Activated CD4-positive, alpha-beta T cell treated with anti-CD3 and anti-CD28 coated beads, Interleukin-2, amount 50 U/mL, for 4 hours (primary cell): ENCODE measurements at places on chromosomes 11 and 22.

DNA sequence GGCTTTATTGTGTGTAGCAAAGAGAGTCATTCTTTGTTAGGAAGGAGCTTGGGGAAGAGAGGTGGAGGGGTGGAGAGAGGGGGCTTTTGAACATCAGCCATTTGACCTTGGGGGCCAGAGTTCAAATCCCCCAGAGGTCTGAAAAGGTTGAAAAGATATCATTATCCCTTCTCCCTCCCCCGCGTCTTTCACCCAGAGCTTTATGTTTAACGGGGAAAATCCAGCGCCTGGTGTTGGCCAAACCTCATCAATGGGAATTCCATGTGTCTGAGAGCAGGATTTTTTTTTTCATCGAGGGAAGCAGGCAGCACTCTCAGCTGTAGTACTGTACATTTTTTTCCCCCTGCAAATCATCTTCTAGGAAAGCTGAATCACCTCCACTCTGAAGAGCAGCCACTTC lies 122.4 kb upstream of the HSD17B12 start:
- no peak for DNase-seq

DNA sequence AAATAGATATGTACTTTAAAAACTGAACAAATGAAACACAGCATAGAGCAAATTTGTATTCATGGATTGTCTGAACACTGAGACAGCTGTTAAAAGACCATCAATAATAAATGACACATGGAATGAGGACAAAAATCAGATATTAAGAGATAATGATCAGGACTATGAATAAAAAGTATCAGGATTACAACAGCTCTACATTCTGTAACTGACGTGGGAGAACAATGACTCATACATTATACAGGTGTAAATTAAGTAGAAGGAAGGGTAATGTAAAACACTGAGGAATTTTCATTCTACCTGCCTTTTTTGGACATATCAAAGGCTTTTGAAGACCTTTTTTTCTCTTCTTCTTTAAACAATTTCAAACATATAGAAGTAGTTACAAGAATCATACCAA lies 310.9 kb upstream of the ANO3 start:
- no peak for DNase-seq

DNA sequence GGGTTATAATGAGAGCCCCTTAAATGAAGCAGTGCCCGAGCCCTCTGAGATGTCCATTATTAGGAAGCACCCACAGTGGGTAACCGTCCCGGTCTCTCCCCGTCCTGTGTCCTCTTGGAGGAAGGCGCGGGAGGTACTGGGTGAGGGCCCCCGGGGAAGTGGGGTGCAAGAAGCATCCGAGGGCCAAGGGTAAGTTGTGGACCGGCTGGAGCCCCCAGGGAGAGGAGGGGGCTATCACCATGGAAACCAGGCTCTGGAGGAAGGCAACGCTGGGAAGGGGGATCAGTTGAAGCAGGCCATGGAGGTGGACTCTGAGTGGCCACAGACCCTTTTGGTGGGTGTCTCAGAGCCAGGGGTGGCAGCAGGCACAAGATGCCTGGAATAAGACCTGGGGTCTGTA lies 173.6 kb downstream of the ST3GAL4 start:
- no peak for DNase-seq

DNA sequence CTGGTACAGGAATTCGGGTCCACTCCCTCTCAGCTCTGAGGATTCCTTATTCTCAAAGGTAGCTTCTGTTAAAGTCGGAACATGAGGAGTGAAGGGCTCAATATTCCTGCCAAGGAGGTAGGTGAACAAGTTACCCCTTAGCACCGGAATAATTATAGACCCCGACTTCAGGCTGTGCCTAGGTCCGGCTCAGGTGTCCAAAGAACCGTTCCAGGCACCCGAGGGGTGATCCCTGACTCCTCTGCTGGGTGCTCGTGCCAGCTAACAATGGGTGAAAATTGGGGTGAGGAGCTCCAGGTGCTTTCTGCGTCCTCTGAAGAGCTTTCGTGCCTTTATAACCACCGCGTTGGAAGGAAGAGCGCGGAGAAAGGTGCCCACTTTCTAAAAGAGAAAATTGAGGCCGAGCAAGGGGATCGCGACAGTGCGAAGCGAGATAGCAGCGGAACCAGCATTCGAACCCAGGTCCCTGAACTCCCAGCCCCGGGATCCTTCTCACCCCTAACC lies 393 bp downstream of the CYB561A3 start:
- no peak for DNase-seq

DNA sequence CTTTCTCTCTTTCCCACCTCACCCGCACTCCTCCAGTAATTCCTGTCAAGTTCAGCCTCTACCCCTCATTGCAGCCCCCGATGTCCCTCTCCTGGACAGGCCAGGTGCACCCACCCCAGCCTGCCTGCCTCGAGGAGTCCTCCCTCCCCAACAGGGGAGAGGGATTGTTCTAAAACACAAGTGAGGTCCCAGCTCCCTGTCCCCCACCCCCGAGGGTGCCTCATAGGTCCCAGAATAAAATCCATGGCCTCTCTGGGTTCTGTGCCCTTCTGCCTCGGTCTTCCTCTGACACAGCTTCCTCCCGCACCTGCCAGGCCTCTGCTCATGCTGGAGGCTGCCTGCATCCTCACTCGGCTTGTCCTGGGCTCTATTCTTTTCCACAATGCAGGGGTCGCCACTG lies 720.1 kb downstream of the BRD1 start:
- no peak for DNase-seq

GRCh38 chr11:62492586-62492985 lies 54.0 kb downstream of the AHNAK start:
- DNase-seq = no peak

- DNase-seq = no peak
These were observed 16.6 kb downstream of the POLA2 start for GRCh38 chr11:65278356-65278755.

DNA sequence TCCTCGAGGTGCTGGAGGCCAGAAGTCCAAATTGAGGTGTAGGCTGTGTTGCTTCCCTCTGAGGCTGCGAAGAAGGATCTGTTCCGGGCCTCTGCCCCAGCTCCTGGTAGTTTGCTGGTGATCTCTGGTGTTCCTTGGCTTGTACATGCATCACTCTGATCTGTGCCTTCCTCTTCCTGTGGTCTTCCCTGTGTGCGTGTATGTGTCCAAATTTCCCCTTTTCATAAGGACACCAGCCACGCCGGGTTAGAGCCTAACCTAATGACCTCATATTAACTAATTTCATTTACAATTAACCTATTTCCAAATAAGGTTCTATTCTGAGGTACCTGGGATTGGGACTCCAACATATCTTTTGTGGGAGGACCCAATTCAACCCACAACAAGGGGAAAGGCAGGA lies 21.5 kb downstream of the RIBC2 start:
- DNase-seq = no peak

DNA sequence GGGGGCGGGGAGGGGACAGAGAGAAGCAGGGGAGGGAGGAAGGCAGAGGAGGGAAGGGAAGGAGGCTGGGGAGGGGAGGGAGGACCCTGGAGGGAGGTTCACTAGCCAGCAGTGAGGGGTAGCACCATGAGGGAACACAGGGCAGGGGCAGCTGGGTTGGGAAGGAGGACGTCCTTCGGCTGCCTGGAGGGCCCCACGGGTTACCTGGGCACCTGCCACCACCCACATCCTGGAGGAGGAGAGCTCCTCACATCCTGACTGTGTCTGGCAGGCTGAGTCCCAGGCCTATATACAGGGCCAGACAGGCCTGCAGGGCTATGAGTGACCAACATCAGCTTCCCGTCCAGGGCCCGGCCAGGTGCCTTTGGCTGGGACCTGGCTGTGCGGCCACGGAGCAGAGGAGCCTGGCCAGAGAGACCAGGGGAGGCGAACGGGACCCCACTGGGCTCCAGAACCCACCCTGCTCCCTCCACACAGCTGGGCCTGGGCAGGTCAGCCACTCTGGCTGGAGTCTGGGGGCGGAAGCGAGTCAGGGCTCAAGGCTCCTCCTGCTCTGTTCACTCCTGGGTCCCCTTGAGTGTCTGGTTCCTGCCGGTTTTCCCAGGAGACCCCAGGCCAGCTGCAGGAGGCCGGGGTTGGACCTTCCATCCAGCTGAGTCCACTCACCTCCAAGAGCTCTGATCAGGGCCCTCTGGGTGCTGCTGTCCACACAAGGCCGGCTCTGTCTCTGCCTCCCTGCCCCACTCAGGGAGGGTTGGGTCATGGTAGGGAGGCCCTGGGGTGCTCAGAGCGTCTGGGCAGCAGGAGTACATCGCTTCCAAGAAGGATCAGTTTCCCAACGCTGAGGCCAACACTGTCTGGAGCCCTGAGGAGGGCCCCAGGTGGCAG lies 677.7 kb downstream of the BRD1 start:
- no peak for DNase-seq

DNA sequence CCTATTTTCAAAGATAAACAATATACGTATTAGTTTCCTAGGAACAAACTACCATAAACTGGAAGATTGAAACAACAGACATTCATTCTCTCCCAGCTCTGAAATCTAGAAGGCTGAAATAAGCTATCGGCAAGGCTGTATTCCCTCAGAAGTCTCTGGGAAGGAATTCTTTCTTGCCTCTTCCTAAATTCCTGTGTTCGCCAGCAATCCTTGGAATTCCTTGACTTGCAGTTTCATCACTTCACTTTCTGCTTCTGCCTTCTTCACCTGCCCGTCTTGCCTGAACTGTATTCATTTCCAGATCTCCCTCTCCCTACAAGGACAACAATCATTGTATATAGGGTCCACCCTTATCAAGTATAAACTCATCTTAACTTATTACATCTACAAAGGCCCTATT lies 17.7 kb upstream of the PRDM10 start:
- DNase-seq = no peak

DNA sequence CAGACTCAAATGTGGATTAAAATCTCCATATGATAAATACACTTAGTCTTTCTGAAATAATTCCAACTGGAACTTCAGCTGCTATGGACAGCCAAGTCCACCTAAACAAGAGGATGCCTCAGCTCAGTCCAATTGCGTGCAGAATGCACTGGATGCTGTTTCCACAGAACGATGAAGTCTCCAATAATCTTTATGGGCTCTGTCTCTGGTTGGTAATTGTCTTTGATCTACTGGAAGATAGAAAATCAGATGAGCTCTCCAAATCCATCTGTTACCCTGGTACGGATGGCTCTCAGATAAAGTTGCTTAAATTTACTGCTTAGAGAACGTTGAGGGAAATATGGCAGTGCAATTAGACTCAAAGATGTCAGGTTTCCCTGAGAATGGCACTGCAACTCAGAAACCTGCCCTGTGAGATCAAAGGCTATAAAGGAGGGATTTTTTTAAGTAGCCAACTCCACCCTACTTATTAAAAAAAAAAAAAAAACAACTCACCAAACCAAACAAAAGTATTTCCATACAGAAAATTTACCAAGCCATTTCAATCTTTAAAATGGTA lies 859 bp upstream of the BIRC3 start:
- DNase-seq = no peak

DNA sequence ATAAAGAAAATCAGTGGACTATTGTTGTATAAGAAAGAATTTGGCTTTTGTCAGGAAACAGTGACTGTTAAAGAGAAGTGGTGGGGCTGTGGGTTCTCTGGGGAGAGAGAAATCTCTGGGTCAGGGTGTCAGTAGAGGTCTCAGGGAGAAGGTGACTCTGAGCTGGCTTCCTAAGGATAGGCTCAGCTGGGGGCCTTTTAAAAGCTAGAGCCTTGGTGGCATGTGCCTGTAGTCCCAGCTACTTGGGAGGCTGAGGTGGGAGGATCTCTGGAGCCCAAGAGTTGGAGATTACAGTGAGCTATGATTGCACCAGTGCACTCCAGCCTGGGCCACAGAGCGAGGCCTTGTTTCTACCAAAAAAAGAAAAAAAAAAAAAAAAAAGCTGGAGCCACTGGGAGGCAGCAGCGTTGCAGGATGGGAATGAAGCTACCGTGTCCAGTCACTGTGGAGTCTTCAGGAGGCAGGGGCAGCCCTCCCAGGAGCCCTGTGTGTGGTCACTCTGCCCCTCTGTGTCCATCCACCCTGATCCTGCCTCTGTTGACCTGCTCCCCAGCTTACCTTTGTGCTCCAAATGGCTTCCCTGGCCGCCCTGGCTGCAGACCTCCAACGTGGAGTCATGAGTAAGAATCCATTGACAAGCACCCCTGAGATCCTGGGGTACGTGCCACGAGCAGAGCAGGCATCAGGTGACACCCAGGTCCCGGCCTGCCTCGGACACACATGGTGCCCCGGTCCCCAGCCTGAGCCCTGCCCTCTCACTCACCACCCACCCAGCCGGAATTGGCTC lies 5.4 kb upstream of the MIF start:
- no peak for DNase-seq

GRCh38 chr11:21710809-21711208 lies 482.1 kb upstream of the ANO5 start:
- no peak for DNase-seq

DNA sequence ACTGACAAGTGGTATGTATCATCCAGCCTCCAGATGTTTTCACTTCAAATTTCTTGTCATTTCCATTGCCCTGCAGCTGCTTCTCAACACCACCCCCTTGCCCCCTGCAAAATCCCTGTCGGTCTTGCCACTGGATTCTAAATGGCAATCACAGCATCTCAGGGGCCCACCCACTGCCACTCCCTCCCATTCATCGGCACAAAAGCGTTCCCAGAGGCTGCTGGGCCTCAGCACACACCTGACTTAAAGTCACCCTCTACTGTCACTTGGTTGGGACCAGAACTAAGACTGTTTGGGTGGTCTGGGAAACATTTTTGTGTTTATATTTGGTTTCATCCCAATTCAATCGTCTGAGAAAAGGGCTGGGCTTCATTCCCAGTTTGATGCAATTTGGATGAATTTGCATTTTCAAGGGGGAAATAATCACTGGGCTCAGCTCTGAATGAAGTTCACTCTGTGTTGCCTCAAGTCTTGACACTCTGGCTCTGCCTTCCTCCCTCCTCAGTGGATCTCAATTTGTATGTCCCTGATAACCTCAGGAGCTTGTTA lies 27.1 kb downstream of the SYT13 start:
- DNase-seq = no peak

DNA sequence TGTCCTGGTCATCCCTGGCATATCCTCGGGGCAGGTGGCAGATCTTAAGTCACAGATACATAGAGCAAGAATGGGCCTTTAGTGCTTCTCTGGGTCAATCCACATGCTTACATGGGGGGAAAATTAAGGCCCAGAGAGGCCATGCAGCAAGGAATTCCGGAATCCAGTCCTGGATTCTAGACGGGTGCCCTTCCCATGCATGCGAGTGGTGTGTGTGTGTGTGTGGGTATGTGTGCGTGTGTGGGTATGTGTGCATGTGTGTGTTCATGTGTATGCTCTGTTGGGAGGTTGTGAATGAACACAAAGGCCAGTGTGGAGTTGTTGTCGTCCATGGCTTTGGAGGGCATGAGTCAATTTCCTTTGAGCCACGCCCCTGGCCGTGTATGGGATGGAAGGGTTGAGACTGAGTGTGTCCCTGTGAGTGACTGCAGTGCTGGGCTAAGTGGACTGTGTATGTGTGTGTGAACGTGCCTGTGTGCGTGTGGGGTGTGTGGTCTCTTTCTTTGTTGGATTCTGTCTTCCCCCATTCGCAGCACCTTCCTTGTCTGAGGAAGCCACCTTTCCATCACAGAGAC lies 33.4 kb upstream of the EIF3D start:
- DNase-seq = no peak

DNA sequence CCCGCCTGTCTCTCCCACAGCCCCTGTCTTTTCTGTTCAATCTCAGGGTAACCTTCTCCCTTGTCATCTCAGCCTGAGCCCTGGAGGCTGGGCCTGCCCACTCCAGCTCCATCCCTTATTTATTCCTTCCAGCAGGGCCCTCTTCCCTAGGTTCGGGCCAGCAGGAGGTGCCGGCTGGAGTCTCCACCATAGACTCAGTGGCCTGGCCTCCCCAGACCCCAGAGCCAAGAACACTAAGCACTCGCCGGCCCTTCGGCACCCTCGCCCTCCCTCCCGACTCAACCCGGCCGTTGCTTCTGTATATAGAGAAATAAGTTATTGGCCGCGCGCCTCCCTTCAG lies 1.4 kb upstream of the RAB1B start:
- DNase-seq = no peak

- no peak for DNase-seq
These were observed 162.5 kb downstream of the COMMD9 start for GRCh38 chr11:36126678-36127077.
